Gastroesophageal sphincter (tissue), 4 donors: ENCODE measurements at places on chromosomes 2 and 18.
A peak's percentile ranks its signal among the peaks of the same experiment; 100 is the strongest.

GRCh38 chr2:238287737-238288649 is at the start of gene PER2:
TSS of gene PER2 (minus strand) at chr2:238288610. CDS start at chr2:238277936, 10,674 bp downstream.
- ATAC-seq: peak; percentile 49

DNA sequence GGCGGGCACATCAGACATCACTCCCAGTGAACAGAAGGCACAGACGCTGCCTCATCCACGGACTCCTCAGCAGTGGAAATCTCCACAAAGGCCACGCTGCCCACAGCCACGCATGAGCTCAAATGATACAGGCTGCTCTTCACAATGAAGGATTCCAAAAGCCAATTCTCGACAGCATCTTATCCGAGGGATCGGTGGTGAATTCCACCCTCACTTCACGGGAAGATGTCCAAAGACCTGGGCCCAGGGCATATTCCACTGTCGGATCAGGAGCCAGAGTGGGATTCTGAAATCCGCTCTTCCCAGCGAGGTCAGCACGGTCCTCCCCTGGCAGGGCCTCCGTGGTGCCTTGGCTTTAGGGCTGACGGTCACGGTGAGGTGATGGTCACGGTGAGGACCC is 55.8 kb downstream of the EIPR1 start:
- no peak for ATAC-seq

GRCh38 chr2:38997781-38998180 is 108.1 kb downstream of the ARHGEF33 start:
- peak; percentile 63 for ATAC-seq

DNA sequence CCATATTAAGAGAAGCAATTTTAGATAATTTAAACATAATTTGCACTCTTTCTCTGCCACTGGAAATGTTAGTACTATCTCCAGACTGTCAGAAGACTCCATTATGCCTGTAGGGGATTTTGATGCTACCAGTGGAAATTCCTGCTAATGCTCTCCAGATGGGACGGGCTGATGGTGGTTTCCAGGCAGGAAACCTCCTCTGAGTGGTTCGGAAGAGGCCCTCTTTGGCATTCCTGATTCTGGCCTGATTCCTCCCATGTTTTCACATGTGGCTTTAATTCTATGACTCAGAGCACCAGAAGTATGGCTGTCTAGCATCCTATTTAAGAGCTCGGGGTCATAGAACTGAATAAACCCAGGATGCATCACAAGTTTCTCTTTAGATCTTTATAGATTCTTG is 70.9 kb upstream of the ST6GAL2 start:
- ATAC-seq: no peak

GRCh38 chr2:170607171-170607570 is 108.0 kb upstream of the SP5 start:
- ATAC-seq: no peak

DNA sequence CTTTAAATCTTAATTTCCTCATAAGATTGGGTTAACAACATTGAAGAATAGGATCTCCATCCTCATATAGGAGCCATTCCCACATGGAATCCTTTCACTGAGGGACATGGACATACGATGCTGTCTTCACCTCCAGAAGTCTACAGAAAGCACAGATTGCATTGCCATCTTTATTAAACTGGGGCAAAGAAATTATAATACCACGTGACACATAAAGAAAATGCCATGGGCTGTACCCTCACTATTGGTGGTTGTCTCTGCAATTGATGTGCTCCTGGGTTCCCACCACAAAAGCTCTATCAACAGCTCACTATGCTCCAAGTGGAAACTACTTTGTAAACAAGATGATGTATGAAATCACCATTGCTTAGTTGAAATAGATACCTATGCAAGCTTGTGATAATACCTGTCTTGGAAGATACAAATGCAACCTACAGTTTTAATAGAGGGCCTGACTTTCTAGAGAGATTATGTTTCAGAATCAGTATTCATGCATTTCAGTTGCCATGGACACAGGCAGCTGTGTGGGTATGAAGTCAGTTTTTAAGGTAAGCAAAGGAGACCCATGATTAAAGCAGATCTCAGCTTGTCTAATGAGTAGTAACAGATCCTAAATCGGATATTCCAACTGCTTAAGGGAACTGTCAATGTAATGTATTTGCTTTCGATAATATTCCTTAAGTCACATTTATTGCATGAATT is 337.0 kb downstream of the RAD51AP2 start:
- no peak for ATAC-seq
